ENCODE measurements at places on chromosomes 6 and 20.

- no peak for DNase-seq
Observed at GRCh38 chr6:41728073-41728936, 7.1 kb downstream of the TFEB start.

DNA sequence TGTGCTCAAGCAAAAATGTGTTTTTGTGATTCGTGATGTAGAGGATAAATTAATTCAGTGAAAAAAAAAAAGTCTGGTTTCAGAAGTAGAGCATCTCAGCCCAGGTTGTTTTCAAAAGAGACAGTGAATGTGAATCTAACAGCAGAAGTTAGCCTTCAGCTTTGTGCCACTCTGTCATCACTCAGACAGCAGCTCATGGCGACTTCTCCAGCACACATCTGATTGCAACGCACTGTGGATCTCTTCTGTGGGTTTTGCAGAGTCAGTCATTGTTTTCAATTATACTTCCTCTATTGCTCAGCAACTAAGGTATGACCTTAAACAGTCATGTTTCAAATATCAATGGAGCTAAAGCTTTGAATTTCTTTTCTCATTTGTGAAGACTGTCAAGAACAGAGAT is 335.5 kb upstream of the POU3F2 start:
- no peak for DNase-seq

DNA sequence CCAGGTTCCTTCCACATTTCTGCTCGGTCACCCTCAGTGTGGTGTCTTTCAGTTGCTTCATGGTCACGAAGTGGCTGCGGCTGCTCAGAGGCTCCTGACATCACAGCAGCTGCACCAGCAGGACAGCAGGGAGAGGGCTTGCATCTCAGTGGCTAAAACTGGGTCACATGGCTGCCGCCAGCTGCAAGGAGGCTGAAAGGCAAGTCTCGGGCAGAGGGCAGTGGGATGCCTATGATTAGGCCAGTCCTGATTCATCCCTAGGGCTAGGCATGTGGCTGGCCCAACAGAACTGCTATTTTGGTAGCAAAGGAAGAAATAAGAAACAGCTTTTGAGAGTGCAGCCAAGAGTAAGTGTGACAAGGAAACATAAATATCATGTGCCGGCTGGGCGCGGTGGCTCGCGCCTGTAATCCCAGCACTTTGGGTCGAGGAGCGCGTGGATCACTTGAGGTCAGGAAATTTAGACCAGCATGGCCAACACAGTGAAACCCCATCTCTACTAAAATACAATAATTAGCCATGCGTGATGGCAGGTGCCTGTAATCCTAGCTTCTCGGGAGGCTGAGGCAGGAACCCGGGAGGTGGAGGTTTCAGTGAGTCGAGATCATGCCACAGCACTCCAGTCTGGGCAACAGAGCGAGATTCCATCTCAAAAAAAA is 46.6 kb downstream of the RBM38 start:
- no peak for DNase-seq

DNA sequence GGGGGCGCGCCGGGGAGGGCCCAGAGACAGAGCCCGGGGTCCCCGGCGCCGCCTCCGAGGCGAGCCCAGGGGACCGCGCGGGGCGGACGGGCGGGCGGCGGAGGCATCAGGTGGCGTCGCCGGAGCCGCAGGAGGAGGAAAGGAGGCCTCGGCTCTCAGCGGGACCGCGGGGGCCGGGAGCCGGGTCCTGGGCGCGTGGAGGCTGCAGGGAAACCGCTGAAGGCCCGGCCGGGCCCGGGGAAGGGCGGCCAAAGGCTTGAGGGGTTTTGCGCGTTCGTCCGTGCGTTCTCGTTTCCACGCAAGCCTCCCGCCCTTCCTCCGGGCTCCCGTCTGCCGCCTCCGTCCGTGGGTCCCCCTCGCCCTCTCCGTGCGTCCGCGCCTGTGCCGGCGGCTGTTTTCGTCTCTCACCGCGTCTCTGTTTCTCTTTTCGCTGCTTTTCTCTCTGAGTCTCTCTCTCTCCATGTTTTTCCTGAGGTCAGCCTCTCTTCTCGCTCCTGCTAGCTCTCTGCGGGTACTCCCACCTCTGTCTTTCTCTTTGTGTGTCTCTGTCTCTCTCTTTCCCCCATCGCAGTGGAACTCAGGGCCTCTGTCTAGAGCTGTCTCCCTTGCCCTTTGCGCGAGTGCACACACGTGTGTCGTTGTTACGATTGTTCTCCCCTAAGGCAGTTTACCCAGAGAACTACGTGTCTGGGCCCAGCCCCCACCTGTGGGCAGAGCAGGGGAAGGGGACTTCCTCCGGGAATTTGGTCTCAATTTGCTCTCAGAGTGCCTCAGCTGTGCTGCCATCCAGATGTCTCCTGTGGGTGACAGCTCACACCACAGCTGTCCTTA is 2.1 kb downstream of the IRF4 start:
- DNase-seq = no peak

Measured in neuronal stem cell (in vitro differentiated cells).